Stimulated activated CD4-positive, alpha-beta T cell treated with anti-CD3 and anti-CD28 coated beads, Interleukin-4, amount 100 ng/mL, for 4 hours (primary cell): ENCODE measurements at places on chromosomes 5 and 9.

- no peak for DNase-seq
These were observed 388.9 kb upstream of the TRPC7 start for GRCh38 chr5:136754216-136754615.

DNA sequence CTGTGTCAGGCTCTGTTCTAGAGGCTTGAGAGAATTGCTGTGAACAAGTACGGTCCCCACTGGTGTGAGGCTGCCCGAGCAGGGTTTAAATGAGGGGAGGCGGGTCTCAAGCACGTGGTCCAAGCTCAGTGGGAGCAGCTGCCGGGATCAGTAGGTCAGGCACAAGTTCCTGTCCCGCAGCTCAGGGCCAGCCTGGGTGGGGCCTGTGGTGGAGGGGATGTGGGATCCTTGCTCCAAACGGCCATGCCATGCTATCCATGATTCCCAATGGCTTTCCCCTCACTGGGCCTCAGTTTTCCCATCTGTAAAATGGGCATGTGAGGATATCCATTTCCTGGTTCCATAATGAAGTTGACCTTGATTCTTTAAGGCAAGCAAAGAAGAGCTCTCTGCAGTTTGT is 17.1 kb downstream of the OBP2B start:
- no peak for DNase-seq

- DNase-seq = peak; percentile 46
These were observed 207.3 kb downstream of the ARHGAP26 start for GRCh38 chr5:142977363-142978051.

GRCh38 chr5:122421374-122422079 is 109.5 kb downstream of the SNCAIP start:
- no peak for DNase-seq

DNA sequence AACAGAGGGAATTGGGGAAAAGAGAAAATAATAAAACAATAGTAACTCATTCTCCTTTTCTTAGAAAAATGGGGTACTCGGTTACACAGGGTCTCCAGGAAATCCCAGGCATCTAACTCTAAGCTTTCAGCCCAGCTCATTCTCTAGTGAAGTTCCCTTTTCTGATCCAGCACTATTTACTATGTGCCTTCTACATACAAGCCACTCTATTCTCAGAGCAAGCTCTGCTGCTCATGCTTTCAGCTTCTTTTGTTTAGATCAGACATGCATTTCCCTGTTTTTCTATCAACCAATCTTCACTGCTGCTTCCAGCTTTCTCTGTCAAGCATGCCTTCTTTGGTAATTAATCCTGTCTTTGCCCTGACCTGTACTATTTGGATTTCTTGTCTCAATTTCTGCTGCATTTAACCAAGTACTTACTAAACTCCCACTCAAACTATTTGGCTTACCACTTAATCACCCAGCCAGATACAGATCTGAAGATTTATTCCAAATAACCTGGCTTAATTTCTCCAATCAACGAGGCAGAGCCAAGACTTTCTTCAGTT is 25.3 kb downstream of the OSMR start:
- DNase-seq = no peak

DNA sequence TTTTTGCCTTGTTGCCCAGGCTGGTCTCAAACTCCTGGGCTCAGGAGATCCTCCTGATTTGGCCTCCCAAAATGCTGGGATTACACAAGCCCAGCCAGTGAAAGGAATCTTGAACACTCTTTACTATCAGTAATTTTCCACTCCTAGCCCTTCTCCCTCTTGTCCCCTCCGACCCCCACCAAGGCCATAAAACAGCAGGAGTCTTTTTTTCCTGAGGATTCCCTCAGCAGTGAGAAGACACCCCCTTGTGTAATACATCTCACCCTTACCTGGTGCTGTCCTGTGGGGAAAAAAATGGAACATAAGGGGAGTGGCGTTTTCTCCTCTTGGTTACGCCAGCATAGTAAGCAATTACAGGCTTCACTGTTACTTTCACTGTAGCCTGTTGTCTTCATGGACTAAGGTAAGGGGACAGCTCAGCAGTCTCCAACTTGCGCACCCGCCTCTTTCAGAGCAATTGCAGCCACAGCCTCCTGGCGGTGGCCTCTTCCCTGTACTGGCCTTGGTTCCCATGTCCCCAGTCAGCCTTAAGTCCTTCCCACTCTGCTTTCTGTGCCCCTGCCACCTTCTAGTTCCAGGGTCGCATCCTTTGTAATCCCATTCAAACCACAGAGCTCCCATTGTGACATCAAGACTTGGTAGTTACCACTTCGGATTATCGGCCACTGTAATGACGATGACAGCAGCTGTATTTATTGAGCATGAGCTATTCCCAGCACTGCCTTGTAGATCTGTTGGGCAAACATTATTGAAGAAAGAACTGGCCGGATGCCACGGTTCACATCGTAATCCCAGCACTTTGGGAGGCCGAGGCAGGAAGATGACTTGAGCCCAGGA is 10.0 kb downstream of the NAIF1 start:
- DNase-seq = no peak

DNA sequence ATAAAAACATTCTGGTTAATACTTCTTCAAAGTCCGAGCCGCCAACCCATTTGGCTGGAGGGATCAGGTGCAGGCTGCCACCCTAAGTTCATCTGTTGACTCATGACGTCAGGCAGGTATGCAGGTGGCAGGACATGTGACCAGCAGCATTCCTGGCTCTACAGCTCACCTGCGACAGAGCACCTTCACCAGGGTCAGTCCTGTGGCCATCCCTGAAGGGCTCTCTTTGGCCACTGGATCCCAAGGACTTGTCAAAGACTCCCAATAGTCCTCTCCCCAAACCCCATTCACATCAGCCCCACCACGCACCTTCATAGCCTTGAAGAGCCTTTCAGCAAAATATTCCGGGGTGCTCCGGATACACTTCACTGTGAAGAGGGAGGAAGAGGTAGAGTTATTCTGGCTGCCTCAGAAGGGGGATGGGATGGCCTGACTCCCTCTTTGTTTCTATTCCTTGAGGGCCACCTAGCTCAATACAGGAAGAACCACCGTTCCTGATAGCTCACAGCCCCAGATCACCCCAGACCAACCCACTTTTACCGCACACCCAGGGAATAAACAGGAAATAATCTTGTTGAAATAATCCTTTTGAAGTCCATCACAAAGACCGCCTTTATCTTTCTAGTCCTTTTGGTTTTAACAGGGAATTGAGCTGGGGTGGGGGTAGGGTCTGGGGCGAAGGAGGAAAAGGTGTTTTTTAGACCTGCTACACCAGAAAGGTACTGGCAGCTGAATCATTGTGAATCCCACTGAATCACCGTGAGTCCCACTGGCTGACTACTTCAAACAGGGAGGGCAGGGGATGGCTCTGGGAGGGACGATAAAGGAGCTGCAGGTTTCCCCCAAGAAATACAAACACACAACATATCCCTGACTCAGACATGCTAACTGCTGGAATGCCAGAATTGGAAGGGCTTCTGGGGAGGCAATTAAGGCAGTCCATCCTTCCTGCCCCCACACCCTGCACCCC is 26.4 kb downstream of the ANXA6 start:
- no peak for DNase-seq

DNA sequence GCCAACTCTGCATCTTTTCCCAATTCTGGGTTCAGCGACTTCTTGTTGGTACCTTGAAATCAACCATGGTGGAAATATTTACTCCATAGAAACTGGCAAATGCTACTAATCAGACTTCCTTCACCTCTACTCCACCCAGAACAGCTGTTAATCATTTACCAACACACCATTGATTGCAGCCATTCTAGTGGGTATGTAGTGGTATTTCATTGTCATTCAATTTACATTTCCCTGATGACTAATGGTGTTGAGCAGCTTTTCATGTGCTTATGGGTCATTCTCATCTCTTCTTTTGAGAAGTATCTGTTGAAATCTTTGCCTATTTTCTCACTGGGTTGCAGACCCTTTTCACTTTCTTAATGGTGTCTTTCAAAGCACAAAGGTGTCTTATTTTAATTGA is 122.4 kb upstream of the MSX2 start:
- no peak for DNase-seq

- no peak for DNase-seq
These were observed 266.1 kb downstream of the ZSWIM6 start for GRCh38 chr5:61598126-61598525.

GRCh38 chr5:74622122-74622521 is 18.4 kb downstream of the ENC1 start:
- DNase-seq = no peak

DNA sequence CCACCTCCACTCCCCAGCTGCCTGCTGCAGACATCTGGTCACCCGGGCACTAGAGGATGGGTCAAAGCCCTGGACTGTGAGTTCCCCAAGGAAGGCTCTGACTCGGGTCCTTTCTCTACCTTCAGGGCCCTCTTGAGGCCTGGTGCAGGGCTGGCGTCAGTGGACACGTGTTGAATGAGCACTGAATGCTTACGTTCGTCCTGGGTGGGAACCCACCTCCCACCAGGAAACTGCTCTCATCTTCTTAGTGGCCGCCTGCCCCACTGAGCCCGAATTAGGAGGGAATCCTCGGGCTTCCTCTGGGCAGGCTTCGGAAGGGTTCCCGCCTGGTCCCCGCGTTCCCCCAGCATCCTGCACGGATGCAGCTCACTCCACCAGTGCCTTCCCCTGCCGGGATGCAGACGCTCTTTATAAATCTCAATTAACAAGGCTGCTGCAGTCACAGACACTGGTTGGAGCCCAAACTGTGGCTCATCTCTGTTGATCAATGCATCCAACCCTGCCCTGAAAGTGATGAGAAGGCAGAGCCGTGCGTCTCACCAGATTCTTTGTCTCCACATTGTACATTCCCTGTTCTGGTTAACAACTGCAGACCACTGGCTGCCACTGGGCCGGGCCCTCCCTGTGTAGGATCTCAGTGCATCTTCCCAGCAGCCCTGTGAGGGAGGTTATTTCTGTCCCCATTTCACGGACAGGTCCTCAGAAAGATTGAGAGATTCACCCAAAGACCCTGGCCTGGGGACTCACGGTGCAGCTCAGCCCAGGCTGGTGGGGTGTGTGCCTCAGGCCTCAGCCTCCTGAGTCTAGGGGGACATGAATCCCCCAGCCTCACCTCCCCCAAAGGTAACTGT is 168.8 kb downstream of the GAPVD1 start:
- DNase-seq = no peak
